Stimulated activated CD8-positive, alpha-beta memory T cell treated with anti-CD3 and anti-CD28 coated beads, Interleukin-7, amount 100 ng/mL, for 4 hours (primary cell): ENCODE measurements at places on chromosomes 3 and 15.

DNA sequence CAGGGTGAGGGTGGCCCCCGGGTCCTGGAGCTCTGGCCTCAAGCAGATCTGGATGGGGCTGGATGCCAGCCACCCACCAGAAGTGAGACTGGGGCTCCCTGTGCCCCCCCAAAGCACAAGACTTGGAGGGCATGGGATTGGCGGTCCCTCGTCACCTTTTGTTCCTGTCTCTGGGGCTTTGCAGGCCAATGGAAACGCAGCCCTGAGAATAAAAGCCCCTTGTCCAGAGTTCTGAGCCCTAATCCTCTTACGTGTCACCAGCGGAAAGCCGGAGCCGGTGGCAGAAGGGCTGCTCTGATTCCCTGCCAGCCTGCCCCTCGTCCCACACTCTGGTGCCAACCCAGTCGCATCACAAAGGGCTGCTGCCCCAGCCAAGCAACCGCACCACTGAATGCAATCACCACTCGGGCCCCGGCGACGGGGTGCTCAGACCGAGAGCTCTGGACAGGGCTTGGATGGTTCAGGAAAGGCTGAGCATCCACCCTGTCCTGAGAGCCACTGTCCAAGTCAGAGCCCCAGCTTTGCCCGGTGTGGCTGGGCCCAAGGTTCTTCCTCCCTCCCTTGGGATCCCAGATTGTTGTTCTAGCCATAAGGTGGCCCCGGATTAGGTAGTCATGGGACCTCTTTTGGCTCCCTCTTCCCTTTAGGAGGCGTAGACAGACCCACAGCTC, 22.8 kb upstream of the ELP6 start:
- no peak for DNase-seq

DNA sequence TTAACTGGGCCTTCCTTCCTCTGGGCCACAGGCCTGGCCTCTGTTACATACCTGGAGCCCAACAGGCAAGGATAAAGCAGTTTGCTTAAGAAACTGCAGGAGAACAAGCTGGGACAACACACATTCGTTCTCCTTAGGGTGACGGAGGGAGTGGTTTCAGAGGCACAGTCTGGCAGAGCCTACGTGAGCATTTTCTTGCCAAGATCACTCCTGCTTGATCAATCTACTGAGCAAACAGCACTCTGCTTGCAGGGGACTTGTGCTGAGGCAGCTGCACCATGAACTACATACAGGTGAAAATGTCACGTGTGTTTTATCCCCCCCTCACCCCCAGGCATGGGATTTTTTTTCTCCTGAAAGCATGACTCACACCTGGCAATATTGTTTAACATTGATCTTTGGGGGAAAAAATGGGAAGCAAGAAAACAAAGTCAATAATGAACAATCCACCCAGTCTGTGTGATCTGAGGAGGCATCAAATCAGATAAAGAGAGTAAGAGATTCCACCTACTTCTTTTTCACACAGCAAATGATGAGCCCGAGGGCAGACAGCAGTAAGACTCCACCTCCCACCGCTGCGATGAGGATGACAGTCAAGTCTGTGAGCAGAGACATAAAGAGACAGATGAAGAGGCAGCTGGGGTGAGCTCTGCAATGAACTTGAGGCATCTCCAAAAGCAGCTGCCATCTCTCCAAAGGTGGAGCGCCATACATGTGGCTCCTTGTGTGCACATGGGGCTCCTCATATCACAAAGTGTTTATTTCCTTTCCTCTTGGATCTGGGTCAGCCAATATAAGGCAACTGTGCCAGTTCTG, 57.4 kb downstream of the CDCP1 start:
- DNase-seq: no peak

GRCh38 chr3:15804553-15805095, 6.8 kb upstream of the ANKRD28 start:
- DNase-seq: no peak

DNA sequence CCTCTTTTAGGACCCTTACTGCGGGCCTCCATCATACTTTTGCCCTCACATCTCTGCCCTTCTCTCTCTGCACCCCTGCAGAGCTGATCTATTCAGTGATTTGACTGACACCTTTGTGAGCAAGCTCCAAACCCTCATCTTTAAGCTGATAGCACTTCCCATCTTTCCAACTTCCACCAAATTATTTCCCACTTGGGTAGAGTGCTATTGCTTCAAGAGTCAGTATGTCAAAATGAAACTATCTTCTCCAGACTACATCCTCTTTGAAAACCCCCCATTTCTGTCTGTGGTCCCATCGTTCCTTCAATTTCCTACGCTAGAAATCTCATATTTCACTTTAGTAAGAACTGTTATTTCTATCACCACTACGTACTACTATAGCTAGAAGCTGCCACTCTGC, 19.7 kb downstream of the ZWILCH start:
- no peak for DNase-seq

DNA sequence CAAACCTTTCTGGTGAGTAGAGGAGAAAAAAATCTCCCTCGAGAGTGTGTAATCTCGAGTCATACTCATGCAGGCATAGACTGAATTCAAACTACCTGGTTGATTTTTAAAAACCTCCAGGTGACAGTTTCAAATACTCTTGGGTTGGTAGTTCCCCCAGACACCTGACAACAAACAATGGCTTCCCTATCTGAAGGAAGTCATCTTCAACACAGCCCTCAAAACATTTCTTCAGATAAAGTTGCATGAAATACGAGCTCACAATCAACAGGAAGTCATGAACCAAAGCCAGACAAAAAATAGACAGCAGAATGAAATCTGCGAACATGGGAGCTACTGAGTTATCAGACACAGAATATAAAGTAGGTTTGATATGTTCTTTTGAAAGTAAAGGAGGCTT, 112.8 kb downstream of the ST8SIA2 start:
- DNase-seq: no peak

DNA sequence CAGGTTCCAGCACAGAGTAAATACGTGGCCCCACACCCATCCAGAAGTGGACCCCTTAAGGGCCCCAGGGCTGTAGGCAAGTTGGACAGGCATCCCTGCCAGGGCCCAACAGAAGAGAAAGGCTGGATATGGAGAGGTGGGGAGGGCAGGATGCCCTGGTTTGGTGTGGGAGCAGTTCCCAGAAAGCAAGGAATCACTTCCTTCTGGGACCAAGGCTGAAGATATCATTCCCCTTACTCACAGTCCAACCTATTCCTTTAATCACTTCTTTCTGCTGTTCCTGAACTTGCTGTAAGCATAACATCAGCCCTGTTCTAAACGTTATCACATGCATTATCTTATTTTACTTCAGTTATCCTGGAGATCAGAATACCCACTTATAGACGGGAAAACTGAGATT, 6.1 kb upstream of the MESP2 start:
- no peak for DNase-seq

- DNase-seq: no peak
Measured at GRCh38 chr3:161893972-161894371, 397.4 kb downstream of the OTOL1 start.

- DNase-seq: no peak
Measured at GRCh38 chr3:4314688-4315087, 11.5 kb downstream of the SETMAR start.

DNA sequence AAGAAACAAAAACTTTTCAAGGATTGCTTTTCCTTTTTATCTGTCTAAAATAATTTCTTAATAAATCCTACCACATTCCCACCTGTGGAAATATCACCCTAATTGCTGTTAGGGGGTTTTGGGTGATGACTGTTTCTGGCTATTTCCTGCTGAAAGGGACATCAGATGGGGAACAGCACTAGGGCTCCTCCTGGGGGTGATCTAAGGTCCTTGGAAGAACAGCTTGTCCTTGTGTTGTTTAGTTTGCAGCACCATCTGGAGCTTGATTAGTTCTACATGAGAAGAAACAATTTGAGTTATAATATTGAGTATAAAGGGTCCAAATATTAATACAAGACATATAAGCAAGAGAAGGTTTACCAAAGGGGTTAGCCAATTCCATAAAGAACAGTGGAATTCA, 18.7 kb downstream of the OR5H15 start:
- DNase-seq: no peak

GRCh38 chr3:59189939-59190338, 140.1 kb upstream of the CFAP20DC start:
- DNase-seq: no peak

DNA sequence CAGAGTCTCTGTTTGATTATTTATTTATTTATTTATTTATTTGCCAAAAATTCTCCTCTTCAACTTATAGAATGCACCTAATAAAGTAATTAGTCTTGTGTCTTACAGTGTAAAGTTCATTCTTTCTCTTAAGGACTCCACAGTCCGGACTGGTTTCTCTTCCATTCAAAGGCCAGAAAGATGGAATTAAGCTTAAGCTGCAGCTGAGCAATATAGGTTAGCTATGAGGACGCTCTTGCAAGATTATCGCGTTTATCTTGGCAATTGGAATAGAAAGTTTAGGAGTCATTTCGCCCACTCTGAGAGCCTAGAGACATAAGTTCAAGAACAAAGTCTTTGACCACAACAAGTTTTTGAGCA, 15.0 kb downstream of the TAGLN3 start:
- DNase-seq: no peak

DNA sequence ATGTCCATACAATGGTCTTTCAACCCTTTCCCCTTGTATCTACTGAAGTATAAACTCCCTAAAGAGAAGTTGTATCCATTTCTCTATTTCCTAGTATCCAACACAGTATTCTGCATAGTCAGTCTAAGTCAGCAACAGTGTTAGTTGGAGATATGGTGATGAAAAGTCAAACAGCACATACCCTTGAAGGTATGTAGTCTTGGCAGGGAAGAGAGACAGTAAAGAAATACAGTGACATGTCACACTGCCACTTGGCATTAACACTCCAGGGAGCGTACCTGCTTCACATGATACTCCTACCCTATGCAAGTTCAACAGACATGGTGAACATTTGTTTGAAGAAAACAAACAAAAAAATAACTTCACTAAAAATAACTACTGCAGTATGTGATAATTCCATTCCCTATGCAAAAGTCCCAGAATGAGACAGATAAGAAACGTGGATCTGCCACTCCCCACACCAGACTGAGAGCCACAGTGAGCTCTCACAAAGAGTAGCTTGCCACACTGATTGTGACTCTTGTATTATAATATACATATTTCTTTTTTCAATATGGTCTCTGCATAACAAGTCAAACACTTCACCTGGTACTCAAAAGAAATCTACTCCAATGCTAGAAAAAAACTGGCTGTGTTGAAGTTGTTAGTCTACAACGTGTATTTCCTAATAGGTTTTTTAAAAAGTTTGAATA, 5.9 kb downstream of the PDCD10 start:
- DNase-seq: no peak

GRCh38 chr3:87900061-87900460, 158.7 kb downstream of the CGGBP1 start:
- no peak for DNase-seq

DNA sequence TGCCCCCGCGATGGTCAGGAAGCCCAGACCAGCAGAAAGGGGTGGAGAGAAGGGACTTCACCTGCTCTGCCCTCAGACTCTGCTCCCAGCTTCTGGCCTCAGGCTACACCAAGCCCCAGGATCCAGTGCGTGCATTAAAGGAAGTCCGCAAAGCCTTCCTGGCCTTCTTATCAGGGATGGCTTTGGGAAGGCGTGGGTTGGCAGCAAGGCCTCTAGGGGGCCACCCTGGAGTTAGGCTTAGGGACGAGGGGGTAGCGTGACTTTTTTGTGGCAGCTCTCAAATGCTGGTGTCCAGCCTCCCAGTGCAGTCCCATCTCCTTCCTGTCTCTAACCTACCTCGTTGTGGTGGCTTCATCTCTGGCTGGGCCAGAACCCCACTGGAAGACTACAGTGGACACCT, 18.9 kb upstream of the RPL29 start:
- DNase-seq: no peak

DNA sequence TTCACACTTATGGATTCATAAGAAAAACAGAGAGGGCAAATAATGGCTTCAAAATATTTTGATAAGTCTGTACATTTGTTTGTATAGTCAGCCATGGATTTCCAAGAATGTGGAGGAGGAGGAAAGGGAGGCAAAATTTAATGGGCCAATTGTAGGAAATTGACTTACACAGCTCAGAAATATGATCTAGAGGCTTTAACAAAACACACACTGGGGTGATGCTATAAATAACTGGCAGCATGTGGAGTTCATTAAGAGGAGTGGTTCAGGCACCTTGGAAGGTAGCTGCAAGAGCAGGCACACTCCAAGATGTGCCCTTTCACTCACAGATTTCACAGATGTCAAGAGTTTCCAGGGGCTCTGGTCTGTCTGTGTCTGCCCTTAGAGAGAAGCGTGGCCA, 193.4 kb upstream of the RASGRP1 start:
- no peak for DNase-seq

GRCh38 chr15:80588801-80589200, 106.3 kb upstream of the ABHD17C start:
- no peak for DNase-seq

GRCh38 chr3:170689296-170689829, 103.5 kb upstream of the SLC7A14 start:
- no peak for DNase-seq

GRCh38 chr3:64993781-64994180, 306.0 kb upstream of the ADAMTS9 start:
- DNase-seq: no peak
